ENCODE measurements at places on chromosomes 2 and 18.

DNA sequence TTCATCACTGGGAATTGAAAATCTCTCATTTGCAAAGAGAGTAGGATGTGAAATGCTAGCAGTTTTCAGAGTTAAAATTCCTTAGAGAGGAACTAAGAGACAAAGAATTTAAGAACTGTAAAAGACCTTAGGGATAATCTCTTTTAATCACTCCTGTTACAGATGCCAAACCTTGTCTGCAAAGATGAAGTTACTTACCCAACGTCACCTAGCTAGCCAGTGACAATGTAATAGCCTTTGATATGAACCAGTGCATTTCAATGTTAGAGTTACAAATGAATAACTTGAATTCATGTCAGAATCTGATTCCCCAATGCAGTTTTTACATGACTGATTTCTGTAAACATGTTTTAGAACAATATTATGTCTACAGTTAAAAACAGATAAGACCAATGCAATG, 190.1 kb downstream of the LRP1B start:
- no peak for DNase-seq

DNA sequence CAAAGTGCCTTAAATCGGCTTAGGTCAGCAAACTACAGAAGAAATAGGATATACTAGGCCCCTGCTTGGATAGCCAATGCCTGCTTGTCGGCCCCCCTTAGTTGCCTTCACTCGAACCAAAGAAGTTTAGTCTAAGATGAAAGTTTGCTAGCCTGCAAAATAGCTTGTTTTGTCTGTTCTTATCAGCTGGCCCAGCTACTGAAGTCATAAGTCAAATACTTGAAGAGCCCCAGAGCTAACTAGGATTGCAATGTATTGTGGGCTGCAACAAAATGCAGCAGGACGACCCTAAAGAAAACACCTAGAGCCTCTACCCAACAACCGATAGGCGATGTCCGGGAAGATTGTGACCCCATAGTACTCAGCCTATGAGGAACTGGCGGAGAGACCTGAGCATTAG, 183.5 kb upstream of the HS6ST1 start:
- DNase-seq, result no peak

GRCh38 chr2:112993831-112994230, 11.4 kb upstream of the IL36A start:
- no peak for DNase-seq

GRCh38 chr2:105100046-105100840, 62.4 kb downstream of the MRPS9 start:
- DNase-seq, result no peak

- DNase-seq, result no peak
These were observed 96.3 kb downstream of the UBE2E3 start for GRCh38 chr2:181076658-181077057.

DNA sequence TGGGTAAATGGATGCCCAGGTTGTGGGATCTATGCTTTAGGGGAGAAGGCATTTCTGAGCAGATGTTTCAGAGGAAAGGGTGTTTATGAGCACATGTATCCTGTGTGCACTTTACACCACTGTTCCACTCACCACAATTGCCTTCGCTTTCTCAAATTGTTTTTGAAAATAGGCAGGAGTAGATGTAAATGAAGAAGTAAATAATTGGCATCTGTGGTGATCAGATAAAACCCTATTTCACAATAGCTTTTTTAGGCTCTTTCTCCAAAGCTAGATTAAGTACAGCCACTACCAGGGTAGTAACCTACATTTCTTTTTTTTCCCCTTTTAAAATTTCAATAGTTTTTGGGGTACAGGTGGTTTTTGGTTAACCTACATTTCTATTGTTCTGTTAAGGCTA, 40.6 kb downstream of the TMEM178A start:
- no peak for DNase-seq

GRCh38 chr2:127105656-127106456, 1.1 kb downstream of the BIN1 start:
- DNase-seq, result no peak

GRCh38 chr2:27021253-27022049, 11.3 kb upstream of the TMEM214 start:
- DNase-seq, result no peak

DNA sequence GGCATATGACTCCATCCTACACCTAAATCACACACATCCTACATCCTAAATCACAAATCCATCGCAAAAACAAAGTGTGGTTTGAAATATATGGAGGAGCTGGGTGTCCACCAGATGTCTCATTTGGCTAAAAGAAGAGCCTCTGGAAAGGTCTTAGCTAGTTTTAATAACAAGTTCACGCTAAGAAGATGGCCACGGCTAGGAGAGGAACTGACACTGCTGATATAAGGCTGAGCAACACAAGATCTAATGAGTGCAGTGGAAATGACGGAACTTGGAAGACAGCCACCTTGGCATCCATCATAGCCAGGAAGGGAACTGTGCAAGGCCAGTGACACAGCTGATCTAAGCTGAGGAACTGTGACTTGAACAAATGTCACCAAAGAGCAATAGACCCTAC, 60.0 kb upstream of the AGAP1 start:
- DNase-seq, result no peak

GRCh38 chr2:10774394-10774793, 38.2 kb downstream of the PDIA6 start:
- DNase-seq, result no peak

GRCh38 chr18:58243401-58243800, 199.4 kb downstream of the NEDD4L start:
- DNase-seq, result no peak

DNA sequence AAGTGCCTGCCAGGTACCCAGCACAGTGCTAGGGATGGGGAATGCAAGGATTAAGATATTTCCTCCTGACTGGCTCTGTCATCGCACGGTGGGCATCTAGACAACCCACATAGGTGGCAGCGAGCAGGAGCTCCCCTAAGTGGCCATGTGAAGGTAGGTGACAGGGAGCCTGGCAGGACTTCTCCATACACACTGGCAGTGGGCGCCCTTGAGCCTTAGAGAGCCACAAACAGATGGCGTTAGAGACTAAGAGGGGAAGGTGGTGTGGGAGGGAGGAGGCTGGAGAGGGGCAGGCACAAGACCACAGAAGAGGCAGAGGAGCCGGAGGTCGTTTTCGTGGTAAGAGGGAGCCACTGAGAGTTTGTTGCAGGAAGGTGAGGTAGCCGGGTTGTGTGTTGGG, 15.2 kb downstream of the PRELID3A start:
- DNase-seq, result no peak

GRCh38 chr18:44679914-44680272, 795 bp upstream of the SETBP1 start:
- no peak for DNase-seq

- DNase-seq, result no peak
These were observed 10.5 kb downstream of the CAPN13 start for GRCh38 chr2:30796699-30797098.

GRCh38 chr2:189467160-189467559, 25.9 kb downstream of the WDR75 start:
- no peak for DNase-seq

DNA sequence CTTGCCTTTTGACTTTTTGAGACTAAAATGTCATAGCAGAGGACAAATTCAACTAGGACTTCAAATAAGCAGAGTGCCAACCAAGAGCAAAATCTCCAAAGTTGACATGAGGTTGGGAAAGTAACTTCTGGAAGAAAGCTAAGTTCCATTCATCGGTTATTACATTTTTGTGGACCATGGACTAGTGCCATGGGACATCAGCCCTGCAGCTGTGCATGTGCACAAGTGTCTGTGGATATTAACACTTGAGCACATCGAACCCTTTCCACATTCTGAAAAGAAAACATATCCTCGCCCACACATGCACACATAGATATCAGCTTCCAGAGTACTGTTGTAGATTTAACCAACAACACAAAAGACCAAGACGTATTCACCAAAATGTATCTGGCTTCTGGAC, 262.6 kb downstream of the NYAP2 start:
- no peak for DNase-seq

DNA sequence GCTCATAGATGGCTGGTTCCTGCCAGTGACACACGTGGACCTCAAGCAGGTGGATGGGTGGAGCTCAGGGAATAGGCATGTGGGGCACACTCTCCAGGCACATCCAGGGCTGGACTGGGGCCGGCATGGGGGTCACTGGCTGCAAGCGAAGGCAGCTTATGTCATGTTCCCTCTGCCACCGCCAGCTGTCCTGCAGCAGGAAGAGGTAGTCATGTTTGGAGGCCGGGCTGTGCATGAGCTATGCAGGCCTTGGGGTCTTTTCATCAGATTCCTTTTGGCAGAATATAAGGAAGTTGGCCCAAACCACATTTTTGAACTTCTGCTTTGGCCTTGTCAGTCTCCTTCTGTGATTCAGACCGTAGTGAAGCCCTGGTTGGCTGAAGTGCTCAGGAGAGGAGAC, 61.5 kb downstream of the AGAP1 start:
- no peak for DNase-seq

DNA sequence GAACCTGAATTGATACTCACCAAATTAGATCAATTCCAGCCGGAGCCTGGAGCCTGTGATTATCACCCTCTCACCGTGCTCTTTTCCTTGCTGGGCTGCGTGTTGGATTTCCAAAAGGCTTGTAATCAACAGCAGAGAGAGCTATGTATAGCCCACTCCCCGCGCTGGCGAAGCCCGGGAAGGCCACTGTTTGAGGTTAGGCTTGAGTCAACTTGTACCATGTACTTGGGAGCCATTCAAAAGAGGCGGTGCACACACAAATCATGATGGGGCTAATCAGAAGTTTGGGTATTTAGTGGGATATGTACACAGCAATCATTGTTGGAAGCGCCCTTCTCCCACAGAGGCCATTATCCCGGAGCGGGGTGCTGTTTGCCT, 151.6 kb downstream of the GLI2 start:
- no peak for DNase-seq

GRCh38 chr2:208069186-208069585, 43.9 kb upstream of the PLEKHM3 start:
- no peak for DNase-seq

GRCh38 chr2:43537137-43537536, 58.7 kb downstream of the THADA start:
- DNase-seq, result no peak

GRCh38 chr2:159879051-159879604, 81.1 kb upstream of the CD302 start:
- no peak for DNase-seq

GRCh38 chr2:68784915-68785314, 50.3 kb downstream of the ARHGAP25 start:
- no peak for DNase-seq

DNA sequence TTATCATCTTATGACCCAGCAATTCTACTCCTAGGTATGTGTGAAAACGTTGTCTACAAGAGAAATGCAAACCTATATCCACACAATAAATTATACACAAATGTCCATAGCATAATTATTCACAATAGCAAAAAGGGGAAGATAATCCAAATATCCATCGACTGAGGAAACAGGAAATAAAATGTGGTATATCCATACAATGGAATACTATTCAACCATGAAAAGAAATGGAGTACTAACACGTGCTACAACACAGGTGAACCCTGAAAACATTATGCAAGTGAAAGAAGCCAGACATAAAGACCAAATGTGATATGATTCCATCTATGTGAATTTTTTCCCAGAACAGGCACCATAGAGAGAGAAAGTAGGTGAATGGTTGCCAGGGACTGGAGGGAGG, 72.1 kb downstream of the ACOXL start:
- DNase-seq, result no peak

- DNase-seq, result no peak
These were observed 50.4 kb downstream of the CYP26B1 start for GRCh38 chr2:72097276-72097675.

DNA sequence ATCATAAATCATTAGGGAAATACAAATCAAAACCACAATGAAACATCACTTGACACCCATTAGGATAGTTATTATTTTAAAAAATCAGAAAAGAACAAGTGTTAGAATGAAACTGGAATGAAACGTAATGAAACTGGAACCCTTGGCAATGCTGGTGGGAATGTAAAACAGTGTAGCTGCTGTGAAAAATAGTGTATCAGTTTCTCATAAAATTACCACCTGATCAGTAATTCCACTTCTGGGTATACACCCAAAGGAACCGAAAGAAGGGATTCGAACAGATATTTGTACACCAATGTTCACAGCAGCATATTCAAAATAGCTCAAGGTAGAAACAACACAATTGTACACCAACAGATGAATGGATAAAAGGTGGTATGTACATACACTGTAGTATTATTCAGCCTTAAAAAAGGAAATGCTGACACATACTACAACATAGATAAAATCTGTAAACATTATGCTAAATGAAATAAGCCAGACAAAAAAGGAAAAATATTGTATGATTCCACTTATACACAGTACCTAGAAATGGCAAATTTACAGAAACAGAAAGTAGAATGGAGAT, 27.0 kb downstream of the ROCK1 start:
- no peak for DNase-seq

DNA sequence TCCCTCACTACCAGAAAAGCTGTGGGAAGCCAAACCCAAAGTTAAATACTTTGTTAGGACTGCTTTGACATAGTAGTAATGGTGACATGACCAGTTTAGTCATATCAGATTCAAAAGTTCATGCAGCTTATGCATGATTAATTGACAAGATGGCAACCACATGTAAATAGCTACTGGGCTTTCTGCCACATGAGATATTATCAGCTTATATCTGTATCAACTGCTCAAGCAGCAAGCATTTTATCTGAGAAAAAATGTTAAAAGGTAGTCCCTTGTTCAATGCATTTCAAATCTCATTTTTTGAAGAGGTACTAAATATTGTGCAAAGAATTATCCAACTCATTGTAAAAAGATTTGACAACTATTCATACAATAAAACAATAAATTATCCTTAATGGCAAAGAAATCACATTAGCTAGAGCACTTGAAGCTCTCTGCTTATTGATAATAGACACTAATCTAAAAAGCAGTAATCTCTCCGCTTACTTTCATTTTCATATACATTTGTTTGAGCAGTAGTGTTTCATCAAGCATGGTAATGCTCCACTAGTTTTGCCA, 993.6 kb upstream of the NXPH2 start:
- DNase-seq, result no peak

DNA sequence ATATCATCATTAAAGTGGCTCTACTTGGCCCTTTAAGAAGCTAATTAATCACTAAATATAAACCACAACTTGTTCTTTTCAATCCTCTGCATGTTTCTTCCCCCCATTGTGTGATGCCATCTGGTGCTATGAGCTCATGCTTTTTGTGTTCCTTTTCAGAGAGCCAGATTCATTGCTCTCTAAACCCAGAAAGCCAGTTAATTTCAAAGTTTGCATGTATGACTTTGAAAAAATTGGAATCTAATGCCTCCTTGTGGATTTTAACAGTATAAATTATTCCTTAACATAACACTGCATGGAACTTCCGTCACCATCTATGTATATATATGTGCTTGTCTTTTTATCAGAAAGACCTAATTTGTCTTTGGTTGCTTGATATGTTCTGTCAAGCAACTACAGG, 31.1 kb downstream of the TMEM178A start:
- no peak for DNase-seq

Data from activated naive CD4-positive, alpha-beta T cell (primary cell).